CD4-positive, alpha-beta T cell treated with Interferon gamma for 1 hour (primary cell): ENCODE measurements at places on chromosomes 1 and 21.

GRCh38 chr1:248621770-248622169, 13.1 kb downstream of the OR2T11 start:
- DNase-seq: no peak

DNA sequence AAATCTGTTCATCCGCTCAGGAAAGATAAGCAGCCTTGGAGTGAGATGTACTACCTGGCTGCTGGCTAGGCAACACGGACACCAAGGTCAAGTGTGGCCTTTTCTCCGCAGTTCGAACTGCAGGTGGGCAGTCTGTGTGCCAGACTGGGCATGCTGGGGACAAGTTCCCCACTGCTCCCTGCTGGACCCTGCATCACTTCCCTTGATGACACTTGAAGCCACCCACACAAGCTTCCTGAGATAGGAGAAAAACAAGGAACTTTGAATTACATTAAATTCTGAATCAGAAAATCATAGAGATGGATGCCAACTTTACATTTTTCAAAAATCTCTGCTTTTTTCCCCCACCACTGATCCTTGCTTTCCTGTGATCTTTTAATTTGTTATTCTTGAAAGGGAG, 38.3 kb downstream of the BEND5 start:
- no peak for DNase-seq

DNA sequence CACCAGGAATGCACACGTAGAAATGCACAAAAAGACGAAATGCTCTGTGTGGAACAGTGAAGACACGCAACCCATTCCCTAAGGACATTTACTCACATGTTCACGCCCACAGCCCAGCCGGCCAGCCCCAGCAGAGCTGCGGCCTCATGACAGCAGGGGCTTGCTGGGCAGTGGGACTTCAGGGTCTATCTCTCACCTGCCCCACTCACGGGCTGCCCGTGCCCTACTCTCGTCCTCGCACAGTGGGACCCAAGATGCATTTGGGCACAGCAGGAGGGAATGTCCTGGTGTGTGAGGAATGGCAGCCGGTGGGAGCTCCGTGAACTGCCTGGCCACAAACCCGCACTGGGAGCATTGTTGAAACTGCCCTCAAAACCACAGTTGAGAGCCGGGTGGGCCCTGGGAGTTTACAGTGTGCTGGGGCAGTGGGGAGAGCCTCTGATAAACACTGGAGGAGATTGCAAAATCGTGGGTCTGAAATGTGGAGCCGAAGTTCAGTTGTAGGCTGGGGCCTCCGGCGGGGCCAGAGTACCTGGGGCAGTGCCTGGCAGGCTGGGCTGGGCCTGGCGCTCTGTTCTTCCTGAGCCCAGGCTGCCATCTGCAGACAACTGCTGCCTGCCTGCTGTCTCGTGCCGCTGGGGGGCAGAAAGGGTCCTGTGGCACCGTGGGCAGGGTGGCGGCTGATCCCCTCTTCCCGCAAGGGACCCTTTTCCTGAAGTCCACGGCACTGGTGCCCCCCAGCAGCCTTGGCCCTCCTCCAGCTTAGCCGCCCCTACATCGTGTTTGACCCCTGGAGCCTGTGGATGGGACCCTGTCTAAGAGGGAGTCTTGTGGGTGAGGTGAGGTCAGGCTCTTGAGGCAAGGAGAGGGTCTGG, 20.7 kb upstream of the POFUT2 start:
- no peak for DNase-seq

- DNase-seq: no peak
Observed at GRCh38 chr1:54584575-54584974, 36.5 kb downstream of the ACOT11 start.

DNA sequence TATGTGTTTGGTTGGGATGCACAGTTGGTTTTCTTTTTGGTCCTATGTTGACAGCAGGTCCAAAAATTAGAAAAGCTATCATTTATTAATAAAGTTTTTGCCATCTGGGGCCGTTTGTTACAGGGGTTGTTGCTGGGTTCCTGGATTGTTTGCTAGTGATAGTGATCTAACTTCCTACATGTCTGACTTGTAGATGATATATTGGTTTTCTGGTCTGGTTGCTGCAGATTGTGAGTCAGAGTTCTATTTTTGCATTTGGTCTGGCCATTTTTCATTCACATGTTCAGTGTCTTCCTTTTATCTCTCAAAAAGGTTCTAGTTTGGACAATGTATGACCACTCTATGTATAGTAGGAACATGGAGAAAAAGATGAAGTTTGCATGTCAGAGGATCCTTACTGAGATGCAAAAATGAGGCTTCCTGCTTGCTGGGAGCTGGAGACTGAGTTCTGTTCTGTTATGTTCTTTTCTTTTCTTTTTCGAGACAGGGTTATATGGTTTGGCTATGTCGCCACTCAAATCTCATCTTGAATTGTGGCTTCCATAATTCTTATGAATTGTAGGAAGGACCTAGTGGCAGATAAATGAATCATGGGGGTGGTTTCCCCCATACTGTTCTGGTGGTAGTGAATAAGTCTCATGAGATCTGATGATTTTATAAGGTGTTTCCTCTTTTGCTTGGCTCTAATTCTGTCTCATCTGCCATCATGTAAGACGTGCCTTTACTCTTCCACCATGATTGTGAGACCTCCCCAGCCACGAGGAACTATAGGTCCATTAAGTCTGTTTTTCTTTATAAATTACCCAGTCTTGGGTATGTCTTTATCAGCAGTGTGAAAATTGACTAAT, 4.2 kb upstream of the NVL start:
- no peak for DNase-seq

- no peak for DNase-seq
Observed at GRCh38 chr1:61566177-61566576, 158.8 kb downstream of the TM2D1 start.

- no peak for DNase-seq
Observed at GRCh38 chr1:202578565-202578964, 131.7 kb downstream of the SYT2 start.

GRCh38 chr1:12081648-12082396, 18.7 kb downstream of the TNFRSF8 start:
- DNase-seq: no peak

DNA sequence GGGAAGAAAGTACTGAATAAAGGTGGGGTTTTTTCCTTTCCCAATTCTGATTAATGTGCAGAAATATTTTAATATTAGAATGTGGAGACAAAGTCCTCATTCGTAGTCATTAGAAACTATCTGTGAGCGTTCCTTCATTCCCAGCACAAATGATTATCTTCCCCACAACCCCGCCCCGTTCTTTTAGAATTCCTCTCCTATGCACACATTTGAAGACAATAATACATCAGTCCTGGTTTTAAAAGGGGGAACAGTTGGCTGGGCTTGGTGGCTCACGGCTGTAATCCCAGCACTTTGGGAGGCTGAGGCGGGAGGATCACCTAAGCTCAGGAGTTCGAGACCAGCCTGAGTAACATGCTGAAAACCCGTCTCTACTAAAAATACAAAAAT, 876 bp downstream of the ALDH9A1 start:
- no peak for DNase-seq

DNA sequence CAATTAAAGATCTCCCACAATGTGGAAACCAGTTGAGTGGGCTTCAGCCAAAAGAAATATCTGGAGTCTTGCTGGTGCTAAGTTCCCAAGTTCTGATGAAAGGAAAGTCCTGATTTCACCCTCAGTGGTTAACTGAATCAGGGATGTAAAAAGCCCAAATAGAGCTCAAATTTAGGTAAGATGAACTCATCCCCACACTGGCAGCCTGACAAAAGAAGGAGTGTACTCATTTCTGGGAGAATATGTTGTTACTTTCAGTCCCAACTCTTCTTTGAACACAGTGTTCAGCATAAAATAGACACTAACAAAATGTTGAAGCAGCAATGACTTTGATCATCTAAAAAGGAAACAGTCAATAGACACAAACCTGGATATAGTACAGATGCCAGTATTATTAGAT, 91.7 kb downstream of the CHRM3 start:
- no peak for DNase-seq
